Activated naive CD4-positive, alpha-beta T cell treated with anti-CD3 and anti-CD28 coated beads, Interleukin-2, amount 50 U/mL, for 72 hours (primary cell): ENCODE measurements at places on chromosomes 16 and 17. TPM values are rescaled to one million over a fixed set of nuclear protein-coding genes. Genes with fewer than 3 reads are reported as not detected.

ITPRIPL2 gene
- 1.8 TPM for total RNA-seq

WFIKKN1 gene
- total RNA-seq, result 0.71 TPM

WWOX gene
- total RNA-seq, result 12.6 TPM

GPR142 gene
- not detected for total RNA-seq

DBF4B gene
- 31.6 TPM for total RNA-seq

TSPAN10 gene
- 0.75 TPM for total RNA-seq

CHST4 gene
- not detected for total RNA-seq

TAT gene
- total RNA-seq, result not detected

EME2 gene
- 24.0 TPM for total RNA-seq

LGALS9B gene
- not detected for total RNA-seq

PIMREG gene
- 13.0 TPM for total RNA-seq

TUBG2 gene
- total RNA-seq, result 23.3 TPM

NTN3 gene
- total RNA-seq, result not detected

TP53TG3 gene
- not detected for total RNA-seq

RAB40B gene
- total RNA-seq, result 1.7 TPM

HBA2 gene
- not detected for total RNA-seq

EVI2A gene
- total RNA-seq, result 22.0 TPM

VMO1 gene
- total RNA-seq, result not detected

CSH2 gene
- total RNA-seq, result 2.2 TPM

TBC1D3K gene
- not detected for total RNA-seq

PABPN1L gene
- total RNA-seq, result not detected

CIITA gene
- 2.3 TPM for total RNA-seq

ORC6 gene
- 64.0 TPM for total RNA-seq

CLDN7 gene
- 1.5 TPM for total RNA-seq

CNGB1 gene
- total RNA-seq, result 0.51 TPM

KRT33A gene
- total RNA-seq, result not detected

QPRT gene
- 14.5 TPM for total RNA-seq

GPR179 gene
- 0.02 TPM for total RNA-seq

HSF4 gene
- 26.0 TPM for total RNA-seq

PLCD3 gene
- 3.9 TPM for total RNA-seq

RAP1GAP2 gene
- total RNA-seq, result 0.29 TPM

TP53TG3C gene
- not detected for total RNA-seq

OTOP2 gene
- not detected for total RNA-seq

SLC16A13 gene
- 5.0 TPM for total RNA-seq

SENP3 gene
- total RNA-seq, result 42.9 TPM

KCNAB3 gene
- 5.4 TPM for total RNA-seq
